ENCODE measurements at places on chromosomes 13 and 19. TPM values are rescaled to one million over a fixed set of nuclear protein-coding genes. Genes with fewer than 3 reads are reported as not detected.
A peak's percentile ranks its signal among the peaks of the same experiment; 100 is the strongest.

GRCh38 chr13:41582027-41582463, 124.7 kb downstream of the RGCC start:
- H3K36me3 ChIP-seq = peaks cover 12% of the 10 kb centered on the region
- no peak overlapping the region for H3K27ac ChIP-seq
- no peak for DNase-seq

- H3K27ac ChIP-seq = no peak overlapping the region
- no peak overlapping the region for H3K4me3 ChIP-seq
- H3K27me3 ChIP-seq = no peaks in the 10 kb centered on the region
Measured at GRCh38 chr13:20585371-20585770, 18.4 kb downstream of the IFT88 start.

DCT gene
- total RNA-seq = 0.18 TPM

GRCh38 chr13:95791084-95791722, 114.3 kb downstream of the DNAJC3 start:
- H3K36me3 ChIP-seq = peaks cover 45% of the 10 kb centered on the region
- no peak for DNase-seq
- H3K4me1 ChIP-seq = no peaks in the 10 kb centered on the region
- H3K27me3 ChIP-seq = no peaks in the 10 kb centered on the region

OR7C1 gene
- not detected for total RNA-seq

- no peak for DNase-seq
- no peaks in the 10 kb centered on the region for H3K27me3 ChIP-seq
- no peak overlapping the region for H3K4me3 ChIP-seq
- no peaks in the 10 kb centered on the region for H3K36me3 ChIP-seq
- H3K4me1 ChIP-seq = peaks cover 25% of the 10 kb centered on the region
- H3K27ac ChIP-seq = peak overlapping the region; percentile 73
Measured at GRCh38 chr13:38173403-38173802, 176.2 kb upstream of the UFM1 start.

DNA sequence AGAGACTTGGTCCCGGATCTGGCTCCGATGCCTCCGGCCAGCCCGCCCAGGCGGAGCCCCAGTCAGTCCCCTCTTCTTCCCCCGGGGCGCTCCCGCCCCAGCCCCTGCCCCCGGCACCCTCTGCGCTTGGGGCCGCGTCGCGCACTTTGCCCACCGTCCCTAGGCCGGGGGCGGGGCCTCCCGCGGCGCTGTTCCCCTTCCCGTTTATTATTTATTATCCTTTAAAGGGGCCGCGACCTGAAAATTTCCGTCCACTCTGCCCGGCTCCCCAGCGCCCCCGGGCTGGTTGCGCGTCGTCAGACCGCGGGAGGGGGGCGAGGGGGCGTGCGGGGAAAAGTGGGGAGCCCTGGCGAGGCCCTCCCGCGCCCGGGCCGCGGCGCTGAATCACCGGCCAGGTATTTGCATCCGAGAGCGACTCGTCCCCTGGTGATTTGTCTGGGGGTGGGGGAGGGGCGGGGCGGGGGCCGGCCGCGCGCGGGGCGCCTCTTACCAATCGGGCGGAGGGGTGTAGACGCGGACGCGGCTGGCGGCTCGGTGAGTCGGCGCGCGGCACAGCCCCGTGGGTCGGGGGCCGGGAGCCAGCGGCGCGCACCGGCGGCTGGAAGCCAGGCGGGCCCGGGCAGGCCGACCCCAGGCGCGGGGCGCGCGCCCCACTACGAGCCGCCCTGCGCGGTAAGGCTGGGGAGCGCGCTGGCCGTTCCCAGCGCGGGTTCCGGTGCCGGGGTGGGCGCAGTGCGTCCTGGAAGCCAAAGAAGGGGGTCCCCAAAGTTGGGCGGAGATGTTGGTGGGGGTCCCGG, at the start of gene ARID3A:
TSS of gene ARID3A (plus strand) at position 510 of the 797 bp plus-strand sequence. CDS start 3,494 bp downstream, outside the sequence.
- H3K36me3 ChIP-seq = peaks cover 3% of the 10 kb centered on the region
- peaks cover 11% of the 10 kb centered on the region for H3K27me3 ChIP-seq
- peak within 1 kb of the TSS; percentile 84 for H3K4me3 ChIP-seq
- peaks cover 8% of the 10 kb centered on the region for H3K4me1 ChIP-seq
- H3K27ac ChIP-seq = peak within 1 kb of the TSS; percentile 83
- DNase-seq = peak; percentile 81

DNA sequence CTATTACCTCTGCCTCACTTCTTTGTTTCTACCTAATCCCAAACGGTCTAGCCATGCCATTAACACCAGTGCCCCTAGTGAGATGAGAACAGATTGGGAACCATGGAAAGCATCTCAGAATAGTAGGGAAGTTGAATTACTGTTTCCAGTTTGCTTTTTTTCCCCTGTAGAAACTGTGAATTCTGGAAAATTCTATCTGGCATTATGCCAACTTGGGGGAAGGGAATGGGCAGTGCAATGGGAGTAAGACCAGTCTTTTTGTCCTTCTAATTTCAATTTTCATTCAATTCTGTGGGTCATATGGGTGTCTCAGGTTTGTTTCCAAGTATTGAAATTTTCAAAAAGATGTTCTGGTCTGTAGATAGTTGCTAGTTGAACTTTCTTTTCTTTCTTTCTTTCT, 1666.1 kb downstream of the SLITRK1 start:
- H3K27ac ChIP-seq = no peak overlapping the region
- H3K4me3 ChIP-seq = no peak overlapping the region
- no peaks in the 10 kb centered on the region for H3K4me1 ChIP-seq
- peaks cover 6% of the 10 kb centered on the region for H3K36me3 ChIP-seq
- DNase-seq = no peak

- H3K4me3 ChIP-seq = no peak overlapping the region
- H3K27ac ChIP-seq = no peak overlapping the region
- H3K36me3 ChIP-seq = no peaks in the 10 kb centered on the region
- peaks cover 4% of the 10 kb centered on the region for H3K4me1 ChIP-seq
- H3K27me3 ChIP-seq = peaks cover 18% of the 10 kb centered on the region
- DNase-seq = no peak
Measured at GRCh38 chr13:36450534-36450933, 18.2 kb downstream of the CCNA1 start.

- peak overlapping the region; percentile 0 for H3K4me3 ChIP-seq
- DNase-seq = no peak
- peaks cover 22% of the 10 kb centered on the region for H3K36me3 ChIP-seq
- peaks cover 45% of the 10 kb centered on the region for H3K4me1 ChIP-seq
Measured at GRCh38 chr13:33119856-33120543, 103.8 kb downstream of the KL start.

ZNF766 gene
- 26.9 TPM for total RNA-seq

- H3K36me3 ChIP-seq = no peaks in the 10 kb centered on the region
- no peaks in the 10 kb centered on the region for H3K27me3 ChIP-seq
- DNase-seq = no peak
- peak overlapping the region; percentile 92 for H3K27ac ChIP-seq
Measured at GRCh38 chr13:110914081-110914330, 863 bp downstream of the ANKRD10 start.

DNA sequence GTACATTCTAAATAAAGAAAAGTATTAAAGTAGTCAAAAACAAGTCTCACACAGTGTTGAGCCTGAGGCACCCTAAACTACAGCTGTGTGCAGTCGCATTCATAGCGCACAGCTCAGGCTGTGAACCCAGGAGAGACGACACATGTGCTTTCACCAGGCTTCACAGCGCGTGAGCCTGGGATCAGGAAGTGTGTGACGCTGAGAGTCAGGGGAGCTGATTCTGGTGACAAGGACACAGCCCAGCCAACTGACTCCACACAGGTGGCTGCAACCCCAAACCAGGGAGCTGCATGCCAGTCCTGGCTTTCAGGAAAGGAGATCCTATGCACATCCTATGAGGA, 41.6 kb downstream of the COL4A1 start:
- H3K4me3 ChIP-seq = no peak overlapping the region
- peaks cover 39% of the 10 kb centered on the region for H3K4me1 ChIP-seq
- H3K27me3 ChIP-seq = no peaks in the 10 kb centered on the region

DNA sequence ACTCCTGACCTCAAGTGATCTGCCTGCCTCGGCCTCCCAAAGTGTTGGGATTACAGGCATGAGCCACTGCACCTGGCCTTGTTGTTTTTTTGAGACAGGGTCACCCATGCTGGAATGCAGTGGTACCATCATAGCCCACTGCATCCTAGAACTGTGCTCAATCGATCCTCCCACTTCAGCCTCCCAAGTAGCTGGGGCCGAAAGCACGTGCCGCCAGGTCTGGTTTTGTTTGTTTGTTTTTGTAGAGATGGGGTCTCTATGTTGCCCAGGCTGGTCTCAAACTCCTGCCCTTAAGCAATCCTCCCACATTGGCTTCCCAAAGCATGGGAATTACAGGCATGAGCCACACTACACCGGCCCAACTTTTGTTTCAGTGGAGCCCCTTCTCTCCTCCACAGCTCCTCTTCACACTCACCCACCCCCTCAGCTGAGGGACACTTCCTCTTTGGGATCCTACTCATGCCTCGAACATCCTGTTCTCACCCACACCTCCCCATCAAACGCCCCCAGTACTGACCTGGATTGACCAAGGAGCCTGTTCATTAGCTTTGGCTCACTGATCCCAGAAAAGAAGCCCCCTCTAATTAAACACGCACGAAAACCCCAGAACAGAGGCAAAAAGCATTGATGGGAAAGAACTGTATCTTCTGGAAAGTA, 12.8 kb upstream of the CERS4 start:
- peak overlapping the region; percentile 14 for H3K27ac ChIP-seq
- DNase-seq = no peak
- H3K4me1 ChIP-seq = peaks cover 11% of the 10 kb centered on the region
- no peaks in the 10 kb centered on the region for H3K36me3 ChIP-seq
- H3K4me3 ChIP-seq = no peak overlapping the region
- H3K27me3 ChIP-seq = no peaks in the 10 kb centered on the region

DNA sequence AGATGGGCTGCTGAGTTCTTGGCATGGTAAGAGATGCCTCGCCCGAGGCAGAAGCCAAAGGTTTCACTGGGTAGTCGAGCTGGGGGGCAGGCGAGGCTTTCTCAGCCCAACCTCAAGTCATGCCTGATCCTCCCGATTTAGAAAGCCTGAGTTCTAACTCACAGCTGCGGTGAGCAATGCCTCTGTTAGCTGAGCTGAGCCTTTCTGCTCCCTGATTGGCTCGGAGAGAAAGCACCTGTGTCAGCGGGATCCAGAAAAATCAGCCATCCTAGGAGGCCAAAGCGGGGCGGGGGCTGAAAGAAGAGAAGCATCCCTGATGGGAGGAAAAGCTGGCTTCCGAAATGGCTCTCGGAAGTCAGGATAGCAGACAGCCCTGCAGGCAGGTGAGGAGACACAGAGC, 44.7 kb downstream of the CACNA1A start:
- peaks cover 32% of the 10 kb centered on the region for H3K27me3 ChIP-seq
- no peak for DNase-seq
- no peaks in the 10 kb centered on the region for H3K4me1 ChIP-seq

DNA sequence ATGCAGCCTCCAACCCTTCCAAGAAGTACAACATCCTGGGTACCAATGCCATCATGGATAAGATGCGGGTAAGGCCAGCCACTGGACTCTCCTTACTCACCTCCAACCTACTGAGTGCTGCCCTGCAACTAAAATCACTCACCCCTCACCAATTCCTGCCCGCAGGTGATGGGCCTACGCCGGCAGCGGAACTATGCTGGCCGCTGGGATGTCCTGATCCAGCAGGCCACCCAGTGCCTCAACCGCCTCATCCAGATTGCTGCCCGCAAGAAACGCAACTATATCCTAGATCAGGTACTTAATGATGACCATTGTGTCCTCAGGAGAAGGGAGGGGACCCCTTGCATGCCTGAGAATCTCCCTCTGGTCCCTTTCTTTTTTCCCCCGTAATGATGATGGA, 15.6 kb upstream of the CCDC97 start:
- H3K36me3 ChIP-seq = peaks cover 49% of the 10 kb centered on the region
- no peak for DNase-seq
- no peak overlapping the region for H3K27ac ChIP-seq
- no peaks in the 10 kb centered on the region for H3K27me3 ChIP-seq
- H3K4me3 ChIP-seq = no peak overlapping the region

FXYD3 gene
- 8.3 TPM for total RNA-seq

CLDN10 gene
- 1.1 TPM for total RNA-seq

DNA sequence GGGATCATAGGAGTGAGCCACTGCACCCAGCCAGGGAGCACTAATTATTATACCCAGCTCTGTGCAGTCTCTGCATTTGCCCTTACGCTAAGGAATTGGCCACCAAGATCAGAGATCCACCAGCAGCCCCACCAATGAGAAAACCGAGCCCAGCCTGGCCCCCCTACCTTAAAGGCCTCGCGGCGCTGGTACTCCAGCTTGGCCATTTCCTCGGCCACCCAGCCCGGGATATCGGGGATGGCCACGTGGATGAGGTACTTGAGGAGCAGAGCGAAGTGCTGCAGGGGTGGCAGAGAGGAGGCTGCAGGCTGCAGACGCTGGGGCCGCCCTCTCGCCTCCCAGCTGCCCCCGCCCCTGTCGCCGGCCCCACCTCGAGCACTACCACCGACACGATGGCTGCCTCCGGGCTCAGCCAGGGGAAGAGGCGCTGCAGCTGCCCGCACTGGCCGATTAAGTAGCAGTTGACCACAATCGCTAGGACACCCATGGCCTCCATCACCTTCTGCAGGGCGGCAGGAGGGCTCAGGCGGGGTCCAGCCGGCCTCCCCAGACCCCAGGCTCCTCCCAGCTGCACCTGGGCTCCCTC, 7.5 kb downstream of the ANO8 start:
- H3K4me1 ChIP-seq = peaks cover 11% of the 10 kb centered on the region
- DNase-seq = no peak

HIPK4 gene
- 0.20 TPM for total RNA-seq

DNA sequence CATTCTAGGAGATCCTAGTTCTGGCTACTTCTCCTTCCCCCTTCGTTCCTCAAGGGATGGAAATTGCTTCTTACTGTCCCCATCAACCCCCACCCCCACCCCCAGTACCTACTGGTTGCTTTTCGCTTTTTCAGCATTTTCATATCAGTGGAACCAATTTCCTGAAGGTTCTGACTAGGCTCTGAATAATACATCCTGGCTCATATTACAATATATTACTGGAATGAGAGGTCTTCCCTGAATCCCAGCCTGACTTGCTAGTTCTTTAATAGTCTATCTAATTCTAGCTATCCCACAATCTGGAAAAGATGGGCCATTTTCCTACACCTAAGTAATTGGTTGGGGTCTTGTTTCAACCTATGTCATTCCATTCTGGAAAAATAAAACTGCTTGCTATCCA, 207.4 kb downstream of the COG6 start:
- no peak overlapping the region for H3K27ac ChIP-seq
- H3K4me1 ChIP-seq = no peaks in the 10 kb centered on the region
- H3K27me3 ChIP-seq = no peaks in the 10 kb centered on the region
- no peak overlapping the region for H3K4me3 ChIP-seq
- no peak for DNase-seq

- H3K4me3 ChIP-seq = no peak overlapping the region
- H3K27me3 ChIP-seq = no peaks in the 10 kb centered on the region
- H3K36me3 ChIP-seq = peaks cover 11% of the 10 kb centered on the region
- H3K27ac ChIP-seq = no peak overlapping the region
Measured at GRCh38 chr13:73825143-73825542, 309.1 kb downstream of the KLF12 start.

DNA sequence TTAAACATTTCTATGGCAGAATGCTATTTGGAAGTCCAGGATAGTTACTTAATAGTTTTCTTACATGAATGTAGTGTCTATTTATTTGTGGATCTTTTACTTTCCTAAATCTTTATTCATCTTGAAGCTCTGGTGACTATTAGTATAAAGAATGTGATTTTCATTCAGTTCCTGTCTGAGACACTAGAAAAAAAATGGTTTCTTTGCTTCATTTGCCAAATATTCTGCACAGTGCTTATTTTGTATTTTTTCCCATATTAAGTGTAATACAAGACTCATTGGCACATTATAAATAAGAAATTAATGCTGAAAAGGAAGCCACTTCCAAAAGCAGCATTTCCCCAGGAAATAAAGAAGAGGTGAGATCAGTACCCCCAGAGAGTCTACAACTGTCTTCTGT, 109.8 kb downstream of the POSTN start:
- peaks cover 31% of the 10 kb centered on the region for H3K4me1 ChIP-seq
- H3K27me3 ChIP-seq = no peaks in the 10 kb centered on the region
- no peak overlapping the region for H3K27ac ChIP-seq
- no peak for DNase-seq
- H3K4me3 ChIP-seq = no peak overlapping the region
- H3K36me3 ChIP-seq = no peaks in the 10 kb centered on the region

PROZ gene
- total RNA-seq = not detected
